ENCODE measurements at places on chromosomes 3 and 15.
A peak's percentile ranks its signal among the peaks of the same experiment; 100 is the strongest.

- DNase-seq, result no peak
These were observed 167.2 kb downstream of the POLR2M start for GRCh38 chr15:57873564-57874209.

- no peak for DNase-seq
These were observed 365.6 kb downstream of the PTPRG start for GRCh38 chr3:61926923-61927322.

- no peak for DNase-seq
These were observed 130.6 kb downstream of the CTNNB1 start for GRCh38 chr3:41329881-41330280.

GRCh38 chr3:122247087-122247824 lies 63.8 kb downstream of the CASR start:
- no peak for DNase-seq

DNA sequence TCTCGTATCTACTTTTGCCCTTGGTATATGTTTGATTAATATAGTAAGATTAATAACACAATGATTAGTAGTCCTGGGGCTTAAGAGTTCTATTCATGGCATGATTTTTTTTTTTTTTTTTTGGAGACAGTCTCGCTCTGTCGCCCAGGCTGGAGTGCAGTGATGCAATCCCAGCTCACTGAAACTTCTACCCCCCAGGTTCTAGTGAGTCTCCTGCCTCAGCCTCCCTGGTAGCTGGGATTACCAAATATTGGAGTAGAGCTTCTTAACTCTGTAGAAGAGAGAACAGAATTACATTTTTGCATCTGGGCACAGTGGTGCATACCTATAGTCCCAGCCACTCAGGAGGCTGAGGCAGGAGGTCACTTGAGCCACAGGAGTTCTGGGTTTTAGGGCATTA lies 58.9 kb downstream of the RAB7A start:
- DNase-seq, result no peak

GRCh38 chr3:84108442-84108971 lies 850.3 kb upstream of the CADM2 start:
- no peak for DNase-seq

DNA sequence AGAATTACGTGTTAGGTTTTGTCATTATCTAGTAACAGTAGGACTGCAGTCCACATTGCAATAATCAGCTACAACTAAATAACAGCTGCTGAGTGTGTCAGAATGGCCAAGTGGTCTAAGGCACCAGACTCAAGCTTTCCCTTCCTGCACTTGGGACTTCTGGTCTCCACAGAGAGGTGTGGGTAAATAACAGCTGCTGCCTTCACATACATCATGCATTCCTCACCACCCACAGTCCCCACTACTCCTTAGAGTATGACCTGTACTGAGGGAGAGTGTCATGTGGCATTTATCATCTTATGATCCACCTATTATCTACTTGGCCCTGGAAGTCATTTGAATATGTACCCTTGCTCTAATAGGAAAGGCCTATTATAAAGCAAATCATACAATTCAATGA lies 22.2 kb upstream of the ZMAT3 start:
- no peak for DNase-seq

DNA sequence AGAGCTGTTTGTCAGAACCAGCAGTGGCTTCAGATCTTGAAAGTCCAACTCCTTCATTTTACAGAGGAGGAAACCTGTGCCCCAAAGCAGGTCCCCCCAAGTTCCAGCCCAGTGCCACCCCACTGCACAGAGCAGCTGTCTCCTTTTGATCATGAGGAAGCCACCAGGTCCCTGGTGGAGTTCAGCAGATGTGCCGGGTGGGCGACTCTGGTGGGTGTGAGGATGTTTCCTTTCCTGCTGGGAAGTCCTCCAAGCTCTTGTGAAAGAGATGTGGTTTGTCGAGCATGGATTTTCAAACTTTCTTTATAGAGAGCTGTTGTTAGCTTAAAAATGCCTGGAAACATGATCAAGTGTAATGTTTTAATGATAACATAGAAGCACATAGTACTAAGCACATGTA lies 52.0 kb downstream of the SMAD3 start:
- DNase-seq, result no peak

- no peak for DNase-seq
These were observed 2.7 kb downstream of the MECOM start for GRCh38 chr3:169660709-169661360.

GRCh38 chr3:127809211-127809610 lies 13.1 kb downstream of the MGLL start:
- DNase-seq, result no peak

DNA sequence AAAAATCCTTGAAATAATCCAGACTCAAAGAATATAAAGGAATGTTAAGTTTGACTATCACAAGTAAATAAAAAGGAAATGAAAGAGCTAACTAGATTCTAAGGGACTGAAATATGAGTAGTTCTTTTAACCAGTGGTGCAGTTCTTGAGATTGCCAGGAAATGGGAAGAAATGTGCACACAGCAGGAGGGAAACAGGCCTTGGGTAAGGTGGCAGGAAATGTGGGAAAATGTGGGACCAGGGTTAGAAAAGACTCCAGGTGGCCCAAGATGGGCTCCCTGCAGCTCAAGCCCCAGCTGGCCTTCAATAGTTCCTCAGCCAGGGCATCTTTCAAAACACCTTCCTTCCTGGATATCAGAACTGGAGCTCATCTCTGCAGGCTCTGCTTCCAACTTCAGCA lies 181.3 kb downstream of the ISL2 start:
- no peak for DNase-seq

GRCh38 chr3:34011171-34012101 lies 213.0 kb downstream of the PDCD6IP start:
- DNase-seq, result no peak

GRCh38 chr3:126100634-126101301 lies 16.8 kb upstream of the SLC41A3 start:
- no peak for DNase-seq

- DNase-seq, result no peak
These were observed 213.5 kb upstream of the CDIN1 start for GRCh38 chr15:36365963-36366362.

- DNase-seq, result no peak
These were observed 149.9 kb downstream of the OR4M2 start for GRCh38 chr15:22229990-22230819.

- DNase-seq, result peak; percentile 10
These were observed 49.7 kb upstream of the MYZAP start for GRCh38 chr15:57541805-57542504.

GRCh38 chr15:77846986-77847385 lies 214.3 kb upstream of the LINGO1 start:
- DNase-seq, result no peak

DNA sequence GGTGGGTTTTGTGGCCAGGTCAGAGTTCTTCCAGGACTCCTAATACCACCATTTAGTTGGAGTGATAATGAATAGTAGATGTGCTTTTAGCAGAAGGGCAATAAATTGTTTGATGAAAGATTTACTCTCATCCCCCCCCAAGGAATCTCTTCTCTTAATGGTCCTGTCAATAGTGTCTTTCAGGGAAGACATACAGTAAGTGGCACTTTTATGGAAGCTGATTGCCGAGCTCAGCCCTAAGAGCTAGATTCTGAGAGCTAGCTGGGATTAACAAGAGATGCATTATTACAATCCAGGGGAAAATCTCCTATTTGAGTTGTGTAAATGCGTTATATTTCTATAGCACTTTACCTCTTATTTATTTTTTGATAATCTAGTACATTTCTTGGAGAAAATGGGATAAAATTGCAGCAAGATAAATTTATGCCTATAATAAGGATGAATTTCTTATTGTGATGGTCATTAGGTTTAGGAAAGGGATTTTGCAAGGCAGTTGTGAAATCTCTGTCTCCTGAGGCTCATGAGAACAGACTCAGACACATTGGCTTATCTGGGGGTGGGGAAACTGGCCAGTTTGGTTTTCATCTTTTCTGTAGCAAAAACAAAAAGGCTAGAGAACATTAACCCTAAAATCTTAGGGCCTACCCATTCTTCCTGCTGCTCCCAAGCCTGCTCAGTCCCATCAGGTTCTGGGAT lies 41.6 kb upstream of the CLSTN2 start:
- no peak for DNase-seq

GRCh38 chr3:78614486-78614885 lies 1153.3 kb downstream of the ROBO1 start:
- DNase-seq, result no peak

GRCh38 chr3:117600666-117601065 lies 891.1 kb downstream of the TUSC7 start:
- DNase-seq, result no peak

DNA sequence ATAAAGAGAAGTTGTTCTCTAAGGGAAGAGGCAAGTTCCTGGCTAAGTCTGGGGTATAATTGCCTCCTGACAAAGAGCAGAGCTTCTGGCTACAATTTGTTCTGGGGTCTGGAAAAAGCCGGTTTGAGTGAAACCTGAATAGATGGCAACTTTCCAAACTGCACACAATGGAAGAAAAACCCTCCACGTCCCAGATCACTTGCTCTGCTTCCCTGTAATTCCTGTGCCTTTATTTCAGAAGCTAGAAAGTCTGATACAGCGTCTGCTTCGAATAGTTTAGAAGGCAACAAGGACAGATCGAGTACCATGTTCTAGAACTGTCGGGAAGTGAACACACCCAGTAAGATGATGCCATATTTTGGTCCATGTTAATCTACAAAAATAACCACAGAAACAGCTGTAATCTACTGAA lies 1.6 kb upstream of the WDR82 start:
- no peak for DNase-seq

DNA sequence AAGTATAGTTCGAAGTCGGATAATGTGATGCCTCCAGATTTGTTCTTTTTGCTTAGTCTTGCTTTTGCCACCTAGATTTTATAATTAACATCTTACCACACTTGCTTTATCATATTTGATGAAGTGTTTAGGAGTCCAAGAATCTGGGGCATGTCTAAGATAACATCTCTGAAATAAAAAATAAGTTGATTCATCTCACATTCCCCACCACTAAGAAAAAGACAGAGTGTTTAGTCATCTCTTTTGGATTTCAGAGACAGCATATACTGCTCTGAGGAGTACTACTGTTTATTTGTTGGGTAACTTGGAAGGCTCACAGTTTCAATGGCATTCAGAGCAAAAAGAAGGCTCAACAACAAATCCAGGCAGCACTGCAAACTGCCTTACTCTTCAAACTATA lies 324.2 kb upstream of the ATP11B start:
- no peak for DNase-seq

- DNase-seq, result no peak
These were observed 36.9 kb upstream of the SKIL start for GRCh38 chr3:170320461-170321121.

DNA sequence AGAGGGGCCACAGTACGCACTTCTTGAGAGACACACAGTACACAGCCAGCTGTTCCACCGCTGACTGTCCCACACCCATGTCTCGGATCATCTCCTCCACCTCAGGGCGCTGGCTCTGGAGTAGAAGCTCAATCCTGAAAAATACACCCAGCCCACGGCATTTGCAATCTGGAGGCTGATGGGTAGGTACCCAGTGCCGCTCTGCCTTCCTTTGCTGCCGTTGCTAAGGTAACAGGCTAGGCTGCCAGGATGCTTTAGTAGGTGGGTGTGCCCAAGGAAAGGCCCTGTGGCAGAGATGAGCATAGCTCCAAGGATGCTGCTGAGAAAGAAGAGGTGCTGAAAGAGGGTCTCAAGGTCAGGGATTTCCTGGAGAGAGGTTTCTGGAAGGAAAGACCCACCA lies 14.6 kb downstream of the TRAIP start:
- no peak for DNase-seq

GRCh38 chr3:6168256-6168655 lies 692.7 kb upstream of the GRM7 start:
- DNase-seq, result no peak

- DNase-seq, result no peak
These were observed 96.6 kb downstream of the CGNL1 start for GRCh38 chr15:57472861-57473260.

- no peak for DNase-seq
These were observed 12.9 kb upstream of the TXNRD3 start for GRCh38 chr3:126667631-126668449.

GRCh38 chr3:195087328-195087727 lies 183.6 kb downstream of the XXYLT1 start:
- DNase-seq, result no peak

- no peak for DNase-seq
These were observed 109.5 kb downstream of the PEX5L start for GRCh38 chr3:179927191-179927590.

DNA sequence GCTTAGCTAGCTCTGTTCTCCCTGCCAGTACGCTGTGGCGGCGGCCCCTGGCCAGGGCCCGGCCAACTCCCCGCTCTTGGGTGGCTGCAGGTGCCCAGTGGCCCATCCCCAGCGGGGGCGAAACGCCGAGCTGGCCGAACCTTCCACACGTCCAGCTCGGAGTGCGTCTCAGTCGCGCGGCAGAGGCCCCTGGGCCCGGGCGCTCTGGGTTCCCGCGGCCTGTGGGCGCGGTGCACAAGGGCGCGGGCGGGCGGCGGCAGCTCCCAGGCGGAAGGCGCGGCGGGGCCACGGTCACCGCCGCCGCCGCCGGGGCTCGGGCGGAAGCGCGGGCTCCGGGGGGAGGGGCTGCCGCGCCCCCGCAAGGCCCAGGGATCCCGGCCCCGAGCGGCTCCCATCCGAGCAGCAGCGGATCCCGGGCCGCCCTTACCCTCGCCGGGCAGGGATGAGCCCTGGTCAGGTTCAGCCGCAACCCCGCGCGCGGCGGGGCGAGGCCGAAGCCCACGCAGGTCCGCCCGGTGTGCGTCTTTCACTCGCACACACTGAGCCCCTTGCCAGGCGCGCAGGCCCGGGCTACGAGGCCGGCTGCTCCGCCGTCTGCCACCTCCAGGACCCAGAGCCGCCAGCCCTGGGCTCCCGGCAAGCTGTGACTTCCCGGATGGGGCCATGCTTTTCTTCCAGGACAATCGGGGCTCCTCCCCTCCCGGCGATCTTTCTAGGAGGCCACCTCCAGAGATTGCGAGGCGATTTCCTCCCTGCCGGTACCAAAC lies 54.2 kb downstream of the CCDC54 start:
- DNase-seq, result peak; percentile 60

- no peak for DNase-seq
These were observed 15.9 kb upstream of the ALDH1A2 start for GRCh38 chr15:58081456-58081855.

- DNase-seq, result no peak
These were observed 13.9 kb downstream of the CDAN1 start for GRCh38 chr15:42723068-42723467.

GRCh38 chr15:89898614-89899294 lies 5.0 kb upstream of the AP3S2 start:
- no peak for DNase-seq

DNA sequence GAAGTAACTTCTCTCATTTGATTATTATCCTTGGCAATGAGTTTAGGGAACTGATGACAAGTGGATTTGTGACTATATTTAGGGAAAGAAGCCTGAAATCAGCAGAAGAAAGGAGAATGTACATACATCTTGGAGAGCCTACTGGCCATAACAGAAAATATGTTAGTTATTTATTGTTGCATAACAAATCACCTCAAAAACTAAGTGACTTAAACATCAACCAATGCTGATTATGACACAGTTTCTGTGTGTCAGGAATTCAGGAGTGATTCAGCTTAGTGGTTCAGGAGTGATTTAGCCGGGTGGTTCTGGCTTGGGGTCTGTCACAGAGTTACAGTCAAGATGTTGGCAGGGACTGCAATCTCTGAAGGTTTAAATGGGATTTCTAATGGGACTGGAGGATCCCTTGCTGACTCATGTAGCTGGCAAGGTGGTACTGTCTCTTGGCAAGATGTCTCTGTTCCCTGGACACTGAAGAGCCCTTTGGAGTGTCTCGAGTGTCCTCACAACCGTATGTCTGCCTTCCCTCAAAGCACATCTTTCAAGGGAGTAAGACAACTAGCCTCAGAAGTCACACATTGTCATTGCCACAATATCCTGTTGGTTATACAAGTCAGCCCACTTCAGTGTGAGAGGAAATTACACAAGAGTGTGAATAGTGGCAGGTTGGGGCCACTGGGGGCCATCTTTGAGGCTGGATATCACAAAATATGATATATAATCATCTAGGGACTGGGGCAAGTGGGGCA lies 248.9 kb downstream of the SV2B start:
- DNase-seq, result no peak

Data from NCI-H1930 (cell line).